ENCODE measurements at places on chromosomes 5 and 9. TPM values are rescaled to one million over a fixed set of nuclear protein-coding genes. Genes with fewer than 3 reads are reported as not detected.

GRCh38 chr9:18190671-18191374, 283.1 kb upstream of the ADAMTSL1 start:
- no peak for DNase-seq

DNA sequence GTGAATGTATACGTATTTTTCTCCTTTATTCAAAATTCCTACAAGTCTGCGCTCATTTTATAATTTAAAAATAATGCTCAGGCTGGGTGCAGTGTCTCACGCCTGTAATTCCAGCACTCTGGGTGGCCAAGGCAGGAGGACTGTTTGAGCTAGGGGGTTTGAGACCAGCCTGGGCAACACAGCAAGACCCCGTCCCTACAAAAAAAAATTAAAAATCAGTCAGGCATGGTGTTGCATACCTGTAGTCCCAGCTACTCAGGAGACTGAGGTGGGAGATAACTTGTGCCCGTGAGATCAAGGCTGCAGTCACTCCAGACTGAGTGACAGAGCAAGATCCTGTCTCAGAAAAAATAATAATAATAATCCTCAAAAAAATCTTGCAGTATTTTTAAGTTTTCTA, 7.8 kb downstream of the UIMC1 start:
- DNase-seq = no peak

The PTBP3 gene
- 47.3 TPM for total RNA-seq

The SLCO6A1 gene
- not detected for total RNA-seq

The CCL28 gene
- 0.87 TPM for total RNA-seq

The UBTD2 gene
- 18.5 TPM for total RNA-seq

The WWC1 gene
- 8.5 TPM for total RNA-seq

The PAEP gene
- total RNA-seq = not detected

The THOC3 gene
- 60.3 TPM for total RNA-seq

Measured in glomerular endothelial cell (primary cell).